ENCODE measurements at places on chromosomes 4 and X. TPM values are rescaled to one million over a fixed set of nuclear protein-coding genes. Genes with fewer than 3 reads are reported as not detected.

- H3K36me3 ChIP-seq, result no peaks in the 10 kb centered on the region
- no peaks in the 10 kb centered on the region for H3K4me1 ChIP-seq
- H3K27ac ChIP-seq, result no peak overlapping the region
- no peaks in the 10 kb centered on the region for H3K27me3 ChIP-seq
- DNase-seq, result no peak
These were observed 189.9 kb upstream of the RBPJ start for GRCh38 chr4:26130841-26131432.

- no peak for DNase-seq
- no peak overlapping the region for H3K27ac ChIP-seq
- no peaks in the 10 kb centered on the region for H3K36me3 ChIP-seq
- H3K4me3 ChIP-seq, result no peak overlapping the region
These were observed 12.3 kb upstream of the YIPF7 start for GRCh38 chr4:44663539-44664263.

NALF2 gene
- 0.26 TPM for total RNA-seq

DNA sequence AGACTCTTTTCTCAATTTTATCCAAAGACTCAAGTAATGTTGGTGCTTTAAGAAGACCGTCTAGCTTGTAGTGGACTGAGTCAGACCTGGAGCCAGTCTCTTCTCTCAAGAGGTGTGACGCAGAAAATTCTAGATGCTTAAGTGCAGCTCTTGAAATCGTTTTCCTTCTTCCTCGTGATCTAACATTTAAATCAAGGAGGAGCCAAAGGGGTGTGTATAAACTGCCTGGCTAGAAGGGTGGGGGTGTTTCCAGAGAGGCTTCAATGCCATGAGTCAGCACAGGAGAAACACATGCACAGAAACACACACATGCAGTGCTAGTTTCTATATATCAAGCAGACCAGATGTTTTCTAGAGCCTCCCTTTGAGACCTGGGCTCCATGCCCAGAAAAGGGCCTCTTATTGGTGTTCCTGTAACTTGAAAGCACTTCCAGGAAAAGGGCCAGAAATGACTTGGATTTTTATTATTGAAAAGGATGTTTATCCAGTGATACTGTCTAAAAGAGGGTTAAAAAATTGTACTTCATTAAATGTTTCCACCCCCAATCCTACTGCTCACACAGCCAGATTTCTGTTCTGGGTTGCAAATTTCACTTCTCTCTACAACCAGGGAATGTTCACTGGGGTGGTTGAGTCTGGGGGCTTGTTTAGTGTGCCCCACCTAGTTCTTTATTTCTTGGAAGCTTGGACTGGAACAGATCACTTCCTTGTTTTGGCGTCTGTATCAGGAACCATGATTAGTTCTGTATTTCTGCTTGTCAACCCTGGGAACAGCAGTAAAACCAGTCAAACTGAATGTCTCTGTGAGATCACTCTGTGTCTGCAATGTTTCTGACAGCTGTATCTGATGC, at the start of gene CLIC2:
Gene CLIC2 (minus strand): TSS at position 129 of the 851 bp plus-strand sequence. CDS start 187 bp downstream, outside the sequence.
- H3K4me3 ChIP-seq, result no peak within 1 kb of the TSS
- H3K27ac ChIP-seq, result no peak within 1 kb of the TSS
- peak; percentile 40 for DNase-seq
- no peaks in the 10 kb centered on the region for H3K36me3 ChIP-seq
- H3K27me3 ChIP-seq, result no peaks in the 10 kb centered on the region

- no peak overlapping the region for H3K27ac ChIP-seq
- DNase-seq, result no peak
- H3K36me3 ChIP-seq, result no peaks in the 10 kb centered on the region
- no peaks in the 10 kb centered on the region for H3K27me3 ChIP-seq
These were observed 663.7 kb downstream of the GRXCR1 start for GRCh38 chr4:43556262-43556661.

GRCh38 chrX:19535476-19535875, 20.2 kb upstream of the MAP3K15 start:
- no peaks in the 10 kb centered on the region for H3K27me3 ChIP-seq
- no peak overlapping the region for H3K4me3 ChIP-seq
- no peaks in the 10 kb centered on the region for H3K4me1 ChIP-seq
- H3K27ac ChIP-seq, result no peak overlapping the region
- no peaks in the 10 kb centered on the region for H3K36me3 ChIP-seq
- DNase-seq, result no peak

- DNase-seq, result no peak
- H3K27me3 ChIP-seq, result no peaks in the 10 kb centered on the region
- H3K27ac ChIP-seq, result no peak overlapping the region
- H3K4me3 ChIP-seq, result no peak overlapping the region
- H3K36me3 ChIP-seq, result no peaks in the 10 kb centered on the region
These were observed 102.7 kb upstream of the DHX15 start for GRCh38 chr4:24686866-24687692.

CACNA1F gene
- total RNA-seq, result 0.42 TPM

RPS6KA6 gene
- total RNA-seq, result 15.3 TPM

GRCh38 chrX:80876877-80877276, 67.2 kb upstream of the BRWD3 start:
- H3K36me3 ChIP-seq, result no peaks in the 10 kb centered on the region
- no peak overlapping the region for H3K27ac ChIP-seq
- no peaks in the 10 kb centered on the region for H3K27me3 ChIP-seq
- no peaks in the 10 kb centered on the region for H3K4me1 ChIP-seq
- H3K4me3 ChIP-seq, result no peak overlapping the region

CT55 gene
- total RNA-seq, result not detected

DNA sequence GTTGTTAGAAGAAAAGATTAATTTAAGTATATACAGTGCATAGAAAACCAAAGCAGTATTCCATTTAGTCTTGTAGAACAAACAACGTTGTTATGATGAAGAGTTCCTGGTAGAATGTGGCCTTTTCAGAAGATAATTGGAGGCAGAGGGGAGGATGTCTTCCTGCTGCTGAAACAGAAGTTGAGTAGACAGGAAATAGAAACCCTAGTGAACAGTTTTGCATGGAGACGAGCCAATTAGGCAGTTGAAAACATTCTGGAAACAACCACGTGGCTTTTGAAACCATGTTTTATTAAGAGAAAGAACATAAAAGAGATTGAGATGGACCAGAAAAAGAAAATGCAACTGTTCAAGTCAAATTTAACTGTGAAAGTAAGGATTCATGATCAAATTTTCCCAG, 325.2 kb downstream of the CAMK2D start:
- H3K4me1 ChIP-seq, result peaks cover 22% of the 10 kb centered on the region
- DNase-seq, result no peak
- H3K36me3 ChIP-seq, result no peaks in the 10 kb centered on the region
- H3K4me3 ChIP-seq, result no peak overlapping the region
- H3K27ac ChIP-seq, result no peak overlapping the region
- H3K27me3 ChIP-seq, result no peaks in the 10 kb centered on the region

GRCh38 chr4:60173718-60174117, 1026.4 kb upstream of the ADGRL3 start:
- no peaks in the 10 kb centered on the region for H3K36me3 ChIP-seq
- H3K27me3 ChIP-seq, result no peaks in the 10 kb centered on the region
- no peak overlapping the region for H3K4me3 ChIP-seq
- DNase-seq, result no peak
- H3K4me1 ChIP-seq, result no peaks in the 10 kb centered on the region

- DNase-seq, result no peak
- peaks cover 6% of the 10 kb centered on the region for H3K36me3 ChIP-seq
- H3K4me3 ChIP-seq, result no peak overlapping the region
- H3K27me3 ChIP-seq, result no peaks in the 10 kb centered on the region
- no peaks in the 10 kb centered on the region for H3K4me1 ChIP-seq
These were observed 7.8 kb downstream of the QDPR start for GRCh38 chr4:17504081-17504480.

DMP1 gene
- not detected for total RNA-seq

GPR173 gene
- total RNA-seq, result 7.1 TPM

DNA sequence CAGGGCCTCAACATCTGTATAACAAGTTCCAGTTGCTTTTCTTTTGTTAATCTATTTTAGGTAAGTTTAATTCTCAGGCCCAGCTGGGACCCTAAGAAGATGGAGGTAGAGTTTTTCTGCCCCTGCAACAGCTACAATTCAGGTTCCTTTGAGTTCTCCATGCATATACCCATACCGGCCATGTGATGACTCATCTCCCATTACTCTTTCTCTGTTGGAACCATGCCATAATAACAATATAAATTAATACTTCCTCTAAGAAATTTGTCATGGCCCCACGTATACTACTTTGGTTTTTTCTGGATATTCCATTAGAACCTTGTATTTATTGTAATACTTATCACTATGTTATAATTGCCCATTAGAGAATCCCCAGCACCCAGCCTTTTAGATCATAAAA, 1.3 kb upstream of the INTU start:
- no peaks in the 10 kb centered on the region for H3K27me3 ChIP-seq
- no peak overlapping the region for H3K27ac ChIP-seq
- no peaks in the 10 kb centered on the region for H3K36me3 ChIP-seq
- peaks cover 2% of the 10 kb centered on the region for H3K4me1 ChIP-seq
- no peak overlapping the region for H3K4me3 ChIP-seq
- no peak for DNase-seq

DNA sequence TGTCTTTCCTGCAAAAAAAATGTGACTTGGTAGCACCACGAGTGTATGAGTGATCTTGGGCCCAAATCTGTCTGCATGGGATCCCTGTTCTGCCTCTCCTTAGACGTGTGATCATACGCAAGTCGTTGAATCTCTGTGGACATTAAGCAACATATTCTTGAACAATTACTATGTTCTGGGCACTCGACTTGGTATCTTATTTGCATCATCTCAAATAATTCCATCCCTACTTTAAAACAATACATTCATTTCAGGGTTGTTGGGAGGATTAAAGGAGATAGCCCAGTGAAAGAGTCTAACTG, 145.4 kb upstream of the CPEB2 start:
- no peak overlapping the region for H3K27ac ChIP-seq
- H3K27me3 ChIP-seq, result no peaks in the 10 kb centered on the region
- H3K4me1 ChIP-seq, result peaks cover 2% of the 10 kb centered on the region
- no peak overlapping the region for H3K4me3 ChIP-seq
- H3K36me3 ChIP-seq, result no peaks in the 10 kb centered on the region

CITED1 gene
- total RNA-seq, result not detected

FGG gene
- total RNA-seq, result not detected

GRCh38 chr4:7491915-7492314, 57.2 kb upstream of the PSAPL1 start:
- H3K4me3 ChIP-seq, result no peak overlapping the region
- no peak overlapping the region for H3K27ac ChIP-seq
- H3K27me3 ChIP-seq, result no peaks in the 10 kb centered on the region
- no peak for DNase-seq
- H3K4me1 ChIP-seq, result no peaks in the 10 kb centered on the region

DNA sequence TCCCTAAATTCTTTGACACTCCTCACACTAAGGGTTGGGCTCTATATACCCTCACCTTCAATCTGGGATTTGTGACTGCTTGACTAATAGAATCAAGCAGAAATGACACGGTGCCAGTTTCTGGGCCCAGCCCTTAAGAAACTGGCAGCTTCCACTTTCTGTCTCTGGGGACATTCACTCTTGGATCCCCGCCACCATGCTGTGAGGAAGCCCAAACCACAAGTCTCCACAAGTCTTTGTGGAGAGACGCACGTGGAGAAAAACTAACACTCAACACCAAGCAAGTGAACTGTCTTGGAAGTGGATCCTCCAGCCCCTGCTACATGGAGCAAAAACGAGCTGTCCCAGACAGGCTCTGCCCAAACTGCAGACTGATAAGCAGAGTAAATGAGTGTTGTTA, 1.1 kb upstream of the EDNRA start:
- no peaks in the 10 kb centered on the region for H3K36me3 ChIP-seq
- H3K4me3 ChIP-seq, result no peak overlapping the region
- H3K27me3 ChIP-seq, result no peaks in the 10 kb centered on the region
- peak overlapping the region; percentile 75 for H3K27ac ChIP-seq
- H3K4me1 ChIP-seq, result peaks cover 5% of the 10 kb centered on the region

- H3K36me3 ChIP-seq, result peaks cover 2% of the 10 kb centered on the region
- H3K27me3 ChIP-seq, result no peaks in the 10 kb centered on the region
- H3K4me1 ChIP-seq, result no peaks in the 10 kb centered on the region
- no peak overlapping the region for H3K4me3 ChIP-seq
- no peak for DNase-seq
These were observed 3.1 kb upstream of the SLBP start for GRCh38 chr4:1715002-1715758.

DNA sequence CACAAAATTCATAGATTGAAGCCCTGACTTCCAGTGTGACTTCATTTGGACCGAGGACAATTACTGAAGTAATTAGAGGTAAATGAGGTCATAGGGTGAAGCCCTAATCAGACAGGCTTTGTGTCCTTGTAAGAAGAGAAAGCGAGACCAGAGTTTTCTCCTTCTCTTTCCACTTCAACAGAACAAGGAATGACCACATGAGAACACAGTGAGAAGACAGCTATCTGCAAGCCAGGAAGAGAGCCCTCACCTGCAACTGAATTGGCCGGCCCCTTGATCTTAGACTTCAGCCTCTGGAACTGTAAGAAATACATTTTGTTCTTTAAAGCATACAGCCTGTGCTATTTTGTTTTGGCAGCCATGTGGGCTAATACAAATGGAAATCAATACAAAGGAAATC, 67.1 kb upstream of the PRKG2 start:
- no peaks in the 10 kb centered on the region for H3K36me3 ChIP-seq
- H3K27ac ChIP-seq, result no peak overlapping the region
- H3K4me3 ChIP-seq, result no peak overlapping the region
- no peaks in the 10 kb centered on the region for H3K27me3 ChIP-seq

CENPU gene
- total RNA-seq, result 3.1 TPM

DNA sequence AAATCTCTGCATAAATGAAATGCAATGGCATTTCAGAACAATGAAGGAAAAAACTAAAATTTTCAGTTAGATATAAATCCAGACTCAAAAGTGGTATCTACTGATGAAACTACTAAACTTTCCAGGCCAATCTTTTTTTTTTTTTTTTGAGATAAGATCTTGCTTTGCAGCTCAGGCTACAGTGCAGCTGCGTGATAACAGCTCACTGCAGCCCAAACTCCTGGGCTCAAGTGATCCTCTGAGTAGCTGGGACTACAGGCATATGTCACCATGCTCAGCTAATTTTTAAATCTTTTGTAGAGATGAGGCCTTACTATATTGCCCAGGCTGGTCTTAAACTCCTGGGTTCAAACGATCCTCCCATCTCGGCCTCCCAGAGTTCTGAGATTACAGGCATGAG, 1228.2 kb upstream of the ADGRL3 start:
- no peak overlapping the region for H3K27ac ChIP-seq
- H3K4me1 ChIP-seq, result no peaks in the 10 kb centered on the region
- no peaks in the 10 kb centered on the region for H3K27me3 ChIP-seq
- H3K36me3 ChIP-seq, result no peaks in the 10 kb centered on the region
- H3K4me3 ChIP-seq, result no peak overlapping the region

- no peak overlapping the region for H3K27ac ChIP-seq
- H3K27me3 ChIP-seq, result no peaks in the 10 kb centered on the region
- H3K4me1 ChIP-seq, result no peaks in the 10 kb centered on the region
- no peaks in the 10 kb centered on the region for H3K36me3 ChIP-seq
These were observed 11.3 kb downstream of the FRG2 start for GRCh38 chr4:190015538-190016368.

- H3K27ac ChIP-seq, result no peak overlapping the region
- H3K36me3 ChIP-seq, result no peaks in the 10 kb centered on the region
These were observed 20.2 kb upstream of the LIMCH1 start for GRCh38 chr4:41517747-41518146.

- H3K27ac ChIP-seq, result no peak overlapping the region
- H3K27me3 ChIP-seq, result no peaks in the 10 kb centered on the region
- no peaks in the 10 kb centered on the region for H3K4me1 ChIP-seq
- H3K36me3 ChIP-seq, result no peaks in the 10 kb centered on the region
These were observed 316.8 kb upstream of the ZCCHC13 start for GRCh38 chrX:73987166-73987565.

CDKN2AIP gene
- total RNA-seq, result 12.0 TPM

CC2D2A gene
- total RNA-seq, result 26.4 TPM

PHOX2B gene
- not detected for total RNA-seq

- no peak for DNase-seq
- H3K27me3 ChIP-seq, result no peaks in the 10 kb centered on the region
- H3K4me1 ChIP-seq, result peaks cover 4% of the 10 kb centered on the region
- H3K4me3 ChIP-seq, result no peak overlapping the region
- no peaks in the 10 kb centered on the region for H3K36me3 ChIP-seq
These were observed 24.2 kb downstream of the CPE start for GRCh38 chr4:165403048-165403447.
